ENCODE measurements at places on chromosomes 7 and 10.

- no peak for DNase-seq
These were observed 223.0 kb downstream of the SORCS1 start for GRCh38 chr10:106941297-106942034.

- no peak for DNase-seq
These were observed 219.2 kb upstream of the BMPER start for GRCh38 chr7:33685981-33686683.

GRCh38 chr7:88191911-88192310 is 27.9 kb downstream of the SRI start:
- no peak for DNase-seq

DNA sequence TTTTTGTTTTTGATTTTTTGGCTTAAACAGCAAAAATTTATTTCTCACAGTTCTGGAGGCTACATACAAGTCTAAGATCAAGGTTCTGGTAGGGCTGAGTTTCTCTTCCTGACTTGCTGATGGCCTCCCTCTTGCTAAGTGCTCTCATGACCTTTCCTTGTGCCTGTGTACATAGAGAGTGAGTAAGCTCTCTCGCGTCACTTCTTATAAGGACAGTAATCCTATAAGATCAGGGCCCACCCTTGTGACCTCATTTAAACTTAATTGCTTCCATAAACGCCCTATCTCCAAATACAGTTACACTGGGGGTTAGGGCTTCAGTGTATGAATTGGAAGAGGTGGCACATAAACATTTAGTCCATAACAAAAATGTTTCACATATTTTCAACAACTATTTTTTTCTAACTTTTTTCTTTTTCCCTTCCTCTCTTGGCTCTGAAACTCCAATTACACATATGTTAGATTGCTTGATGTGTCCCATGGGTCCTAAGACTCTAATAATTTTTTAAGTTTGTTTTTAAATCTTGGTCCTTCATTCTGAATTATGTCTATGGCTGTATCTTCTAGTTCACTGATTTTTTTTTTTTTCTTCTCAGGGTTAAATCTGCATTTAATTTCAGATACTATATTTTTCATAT is 149.8 kb downstream of the HBP1 start:
- DNase-seq = no peak

DNA sequence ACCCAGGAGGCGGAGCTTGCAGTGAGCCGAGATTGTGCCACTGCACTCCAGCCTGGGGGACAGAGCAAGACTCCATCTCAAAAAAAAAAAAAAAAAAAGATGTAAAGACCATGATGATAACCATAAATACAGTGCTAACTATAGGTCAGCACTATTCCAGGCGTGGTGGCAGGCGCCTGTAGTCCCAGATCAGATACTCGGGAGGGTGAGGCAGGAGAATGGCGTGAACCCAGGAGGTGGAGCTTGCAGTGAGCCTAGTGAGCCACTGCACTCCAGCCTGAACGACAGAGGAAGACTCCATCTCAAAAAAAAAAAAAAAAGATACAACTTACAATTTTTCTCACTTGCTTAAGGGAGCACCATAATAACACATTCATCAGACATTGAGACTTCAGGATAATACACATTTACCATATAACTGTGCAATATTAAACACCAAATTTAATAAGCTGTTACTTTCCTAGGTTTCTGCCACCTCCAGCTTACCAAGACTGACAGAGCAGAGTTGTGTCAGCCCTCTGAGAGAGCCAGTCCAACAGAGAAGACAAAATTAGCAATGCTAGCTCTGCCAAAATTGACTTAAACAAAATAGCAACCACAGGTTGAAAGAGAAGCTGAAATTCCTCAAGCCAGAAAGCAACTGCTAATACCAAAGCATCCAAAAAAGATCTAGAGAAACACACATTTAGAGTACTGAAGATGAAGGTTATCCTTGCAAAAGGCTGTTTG is 8.2 kb downstream of the DNA2 start:
- no peak for DNase-seq

- no peak for DNase-seq
These were observed 4.0 kb upstream of the BRAF start for GRCh38 chr7:140928491-140929309.

DNA sequence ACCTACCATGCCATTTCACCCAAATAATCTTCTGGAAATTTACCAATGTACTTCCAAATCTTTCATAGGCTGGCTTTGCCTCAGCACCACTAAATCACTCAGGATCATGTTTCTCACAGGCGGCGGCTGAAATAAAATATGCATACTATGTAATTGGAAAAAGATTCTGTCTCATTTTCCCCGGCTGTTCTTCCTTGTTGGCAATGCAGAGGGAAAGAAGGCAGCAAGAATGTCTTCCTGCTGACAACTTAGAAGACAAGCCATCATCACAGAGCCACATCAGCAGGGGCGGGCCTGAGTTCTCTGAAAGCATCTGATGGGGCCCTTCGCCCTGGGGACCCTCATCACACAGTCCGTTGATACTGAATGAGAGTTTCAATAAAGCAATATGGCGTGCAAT is 39.2 kb upstream of the COL1A2 start:
- DNase-seq = no peak

DNA sequence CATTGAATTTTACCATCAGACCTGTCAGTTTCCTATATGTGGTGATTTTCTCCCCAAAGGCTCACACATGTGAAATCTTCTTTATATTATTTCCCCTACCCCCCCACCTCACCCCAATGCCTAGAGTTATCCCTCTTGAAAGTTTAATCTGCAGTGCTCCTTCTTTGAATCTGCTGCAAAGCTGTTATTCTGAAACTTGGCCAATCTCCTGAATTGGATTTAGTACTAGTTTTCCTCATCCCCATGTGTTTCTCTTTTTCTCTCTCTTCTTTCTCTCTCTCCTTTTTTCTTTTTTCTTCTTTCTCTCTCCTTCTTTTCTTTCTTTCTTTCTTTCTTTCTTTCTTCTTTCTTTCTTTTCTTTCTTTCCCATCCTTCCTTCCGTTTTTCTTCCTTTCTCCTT is 886.2 kb downstream of the TYW1 start:
- DNase-seq = no peak

DNA sequence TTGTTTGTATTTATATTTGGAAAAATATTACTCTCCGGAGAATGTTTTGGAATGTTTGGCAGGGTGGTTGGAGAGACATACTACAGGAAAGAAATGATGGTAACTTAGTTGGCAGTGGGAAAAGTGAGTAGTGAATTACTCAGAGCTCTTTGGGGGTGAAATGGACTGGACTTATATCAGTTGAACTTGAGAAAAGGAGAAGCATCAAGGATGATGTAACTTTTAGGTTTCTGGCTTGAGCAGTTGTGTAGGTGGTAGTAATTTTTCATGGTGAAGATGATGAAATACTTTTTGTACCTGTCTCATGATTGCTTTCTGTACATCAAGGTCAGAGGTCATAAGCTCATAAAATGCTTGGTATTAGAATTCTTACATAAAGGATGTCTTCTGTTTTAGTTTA is 617.2 kb downstream of the AUTS2 start:
- no peak for DNase-seq

GRCh38 chr10:27611744-27612550 is 107.8 kb downstream of the RAB18 start:
- DNase-seq = no peak

GRCh38 chr7:135697276-135698049 is 30.5 kb downstream of the SLC13A4 start:
- DNase-seq = no peak

DNA sequence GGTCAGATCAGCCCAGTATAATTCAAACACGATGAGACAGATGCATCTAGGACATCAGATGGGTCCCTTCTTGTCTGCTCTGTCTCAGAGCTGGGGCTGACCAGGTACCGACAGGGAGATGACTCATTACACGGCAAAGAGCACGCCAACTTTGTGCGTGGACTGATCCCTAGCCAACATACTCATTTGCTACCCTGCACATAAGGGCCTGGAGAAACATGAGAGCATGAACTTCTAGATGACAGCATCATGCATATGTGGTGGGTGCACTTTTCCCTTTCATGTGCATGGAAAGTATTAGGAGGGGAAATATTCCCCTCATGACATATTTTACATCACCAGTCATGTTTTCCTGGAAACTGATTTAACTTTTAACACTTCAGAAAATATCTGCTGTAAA is 35.1 kb upstream of the NPVF start:
- DNase-seq = no peak

GRCh38 chr10:8908013-8908412 is 853.5 kb downstream of the GATA3 start:
- no peak for DNase-seq

- no peak for DNase-seq
These were observed 112.0 kb downstream of the MICU1 start for GRCh38 chr10:72513910-72514309.

- no peak for DNase-seq
These were observed 81.3 kb downstream of the VWDE start for GRCh38 chr7:12322284-12322902.

GRCh38 chr7:69429911-69430383 is 168.3 kb upstream of the AUTS2 start:
- DNase-seq = no peak

DNA sequence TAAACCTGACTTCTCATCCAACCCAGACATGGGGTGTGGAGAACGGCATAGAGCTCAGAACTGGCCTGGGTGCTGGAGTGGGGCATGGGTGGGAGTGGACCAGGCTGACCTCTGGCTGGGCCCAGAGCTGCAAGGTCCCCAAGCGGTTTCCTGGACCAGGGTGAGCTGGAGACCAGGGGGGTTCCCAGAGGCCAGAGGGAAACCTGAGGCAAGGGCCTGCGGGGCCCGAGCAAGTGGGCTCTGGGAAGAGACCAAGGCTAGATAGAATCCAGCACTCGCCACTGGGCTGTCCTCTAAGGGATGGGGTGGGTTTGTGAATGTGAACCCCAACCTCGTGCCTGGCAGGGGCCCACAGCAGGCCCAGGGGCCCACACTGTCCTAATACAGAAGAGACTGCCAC is 39.4 kb upstream of the RET start:
- DNase-seq = no peak

GRCh38 chr10:34112171-34112782 is 702.8 kb downstream of the PARD3 start:
- no peak for DNase-seq

DNA sequence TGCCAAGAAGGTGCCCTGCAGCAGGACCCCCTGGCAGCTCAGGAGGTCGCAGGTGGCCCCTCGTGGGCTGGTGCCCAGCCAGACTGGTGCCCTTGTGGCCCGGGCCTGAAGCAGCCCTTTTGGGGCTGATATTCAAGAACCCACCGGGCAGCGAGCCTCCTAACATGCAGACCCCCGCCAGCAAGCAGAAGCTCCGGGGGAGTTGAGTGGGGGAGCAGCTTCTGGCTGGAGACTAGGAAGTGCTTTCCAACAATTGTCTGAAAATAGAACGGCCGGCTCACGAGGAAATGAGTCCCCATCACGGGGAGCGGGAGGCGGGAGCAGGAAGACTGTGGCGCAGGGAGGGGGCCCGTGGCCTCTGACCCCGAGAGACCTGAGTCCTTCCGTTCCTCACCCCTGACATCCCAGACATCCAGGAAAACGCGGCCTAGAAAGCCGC is 9.5 kb upstream of the INTS1 start:
- DNase-seq = no peak

DNA sequence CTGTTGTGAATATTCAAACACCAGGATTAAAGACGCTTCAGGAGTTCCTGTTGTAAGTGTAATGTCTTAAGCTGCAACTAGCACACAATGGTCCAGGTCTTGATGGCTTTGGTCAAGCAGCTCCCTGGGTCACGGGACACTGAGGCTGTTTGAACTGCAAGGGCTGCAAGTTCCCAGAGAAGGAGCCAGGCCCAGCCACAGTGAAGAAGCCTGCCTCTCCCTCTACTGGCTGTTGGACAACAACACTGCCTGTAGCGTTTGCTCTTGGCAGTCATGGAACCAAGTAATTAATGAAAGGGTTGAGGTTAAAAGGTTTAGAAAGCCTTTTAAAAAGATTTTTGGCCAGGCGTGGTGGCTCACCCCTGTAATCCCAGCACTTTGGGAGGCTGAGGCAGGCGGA is 31.9 kb upstream of the GUSB start:
- DNase-seq = no peak

- no peak for DNase-seq
These were observed 785.9 kb downstream of the GATA3 start for GRCh38 chr10:8840356-8840755.

DNA sequence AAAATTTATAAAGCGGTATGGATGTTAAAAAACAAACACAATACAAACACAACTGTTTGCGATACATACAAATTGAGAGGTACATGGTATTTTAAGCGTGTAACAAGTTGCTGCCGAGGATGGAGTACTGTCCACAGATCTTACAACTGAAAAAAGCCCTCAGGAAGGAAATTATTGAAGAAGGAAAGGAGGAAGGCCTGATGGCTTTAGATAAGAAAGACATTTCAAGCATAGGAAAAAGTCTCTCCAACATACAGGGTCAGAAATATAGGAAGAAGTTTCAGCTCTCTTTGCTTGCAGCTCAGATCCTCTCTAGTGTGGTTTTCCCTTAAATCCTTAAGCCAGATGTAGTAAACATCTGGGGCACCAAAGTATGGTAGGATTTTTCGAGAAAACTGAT is 25.0 kb downstream of the RBM28 start:
- no peak for DNase-seq

- no peak for DNase-seq
These were observed 42.0 kb downstream of the NRAP start for GRCh38 chr10:113621799-113622198.

GRCh38 chr7:116198748-116199410 is 11.5 kb upstream of the TES start:
- no peak for DNase-seq

DNA sequence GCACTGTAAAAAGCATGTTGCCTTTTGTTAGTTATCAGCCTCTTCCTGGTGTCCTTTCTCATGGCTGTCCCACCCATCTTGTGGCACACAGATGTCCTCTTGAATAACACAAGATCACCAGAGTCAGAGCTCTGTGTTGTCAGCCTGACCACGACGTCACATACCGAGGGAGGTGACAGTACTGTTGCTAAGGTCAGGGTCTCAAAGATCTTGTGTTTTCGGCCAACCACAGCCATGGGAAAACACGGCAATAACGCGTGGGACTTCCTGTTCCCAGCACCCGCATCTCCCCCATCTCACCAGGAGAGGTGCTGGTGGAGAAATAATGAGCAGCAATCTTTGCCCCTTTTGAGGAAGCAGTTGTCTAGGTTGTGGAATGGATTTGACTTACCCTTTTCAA is 40.4 kb downstream of the NPVF start:
- no peak for DNase-seq

DNA sequence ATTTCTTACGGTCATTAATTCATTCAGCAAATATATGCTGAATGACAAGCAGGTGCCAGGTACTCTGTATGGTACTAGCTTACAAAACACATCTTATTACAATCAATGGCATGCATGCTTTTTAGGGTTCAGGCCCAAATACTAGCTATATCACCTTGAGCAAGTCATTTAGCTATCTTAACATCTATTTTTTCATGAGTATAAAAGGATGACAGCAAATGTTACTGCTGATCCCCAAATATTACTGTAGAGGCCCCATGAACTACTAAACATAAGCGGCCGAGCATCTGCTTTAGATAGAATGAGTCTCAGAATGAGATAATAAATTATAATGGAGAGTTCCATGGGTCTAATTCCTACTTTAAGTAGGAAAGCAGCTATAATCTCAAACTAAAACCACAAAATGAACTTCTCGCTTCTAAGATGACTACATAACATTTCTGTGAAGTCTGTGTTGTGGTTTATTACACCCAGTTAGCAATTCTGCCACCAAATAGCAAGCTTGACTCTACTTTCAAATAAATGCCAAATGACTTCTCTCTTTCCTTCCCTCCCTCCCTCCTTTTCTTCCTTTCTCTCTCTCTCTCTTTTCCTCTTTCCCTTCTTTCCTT is 113.7 kb upstream of the LRRN3 start:
- no peak for DNase-seq
